Activated CD4-positive, alpha-beta T cell treated with anti-CD3 and anti-CD28 coated beads for 1 hour (primary cell): ENCODE measurements at places on chromosomes 5 and 9.

- DNase-seq, result no peak
Observed at GRCh38 chr5:151685749-151686673, 704 bp downstream of the SPARC start.

DNA sequence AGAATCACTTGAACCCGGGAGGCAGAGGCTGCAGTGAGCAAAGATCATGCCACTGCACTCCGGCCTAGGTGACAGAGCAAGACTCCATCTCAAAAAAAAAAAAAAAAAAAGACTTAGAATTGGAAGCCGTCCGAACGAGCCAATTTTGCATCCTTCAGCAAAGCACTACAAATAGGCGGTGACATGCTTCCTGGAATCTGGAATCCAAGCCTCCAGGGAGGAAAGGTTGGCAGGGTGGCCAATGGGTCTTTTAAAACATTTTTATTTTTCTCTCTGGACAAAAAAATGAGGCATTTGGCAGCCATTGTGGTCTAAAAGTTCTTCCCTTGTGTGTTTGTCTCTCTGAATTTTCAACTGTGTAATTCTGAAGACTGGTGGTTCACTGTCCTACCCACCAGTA lies 26.4 kb downstream of the GGTA1 start:
- DNase-seq, result no peak

- no peak for DNase-seq
Observed at GRCh38 chr5:171562822-171563221, 143.4 kb downstream of the FGF18 start.

DNA sequence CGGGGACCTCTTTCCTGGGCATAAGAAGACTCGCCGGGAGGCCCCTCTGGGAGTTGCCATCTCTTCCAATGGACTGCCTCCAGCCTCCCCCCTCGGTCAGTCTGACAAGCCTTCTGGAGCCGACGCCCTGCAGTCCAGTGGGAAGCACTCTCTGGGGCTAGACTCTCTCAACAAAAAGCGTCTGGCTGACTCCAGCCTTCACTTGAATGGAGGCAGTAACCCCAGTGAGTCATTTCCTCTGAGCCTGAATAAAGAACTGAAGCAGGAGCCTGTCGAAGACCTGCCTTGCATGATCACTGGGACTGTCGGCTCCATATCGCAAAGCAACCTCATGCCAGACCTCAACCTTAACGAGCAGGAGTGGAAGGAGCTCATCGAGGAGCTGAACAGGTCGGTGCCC lies 28.4 kb upstream of the LTC4S start:
- DNase-seq, result no peak

- DNase-seq, result no peak
Observed at GRCh38 chr9:33186457-33187168, 19.5 kb upstream of the B4GALT1 start.

GRCh38 chr9:110133608-110134210 lies 74.2 kb downstream of the C9orf152 start:
- no peak for DNase-seq

DNA sequence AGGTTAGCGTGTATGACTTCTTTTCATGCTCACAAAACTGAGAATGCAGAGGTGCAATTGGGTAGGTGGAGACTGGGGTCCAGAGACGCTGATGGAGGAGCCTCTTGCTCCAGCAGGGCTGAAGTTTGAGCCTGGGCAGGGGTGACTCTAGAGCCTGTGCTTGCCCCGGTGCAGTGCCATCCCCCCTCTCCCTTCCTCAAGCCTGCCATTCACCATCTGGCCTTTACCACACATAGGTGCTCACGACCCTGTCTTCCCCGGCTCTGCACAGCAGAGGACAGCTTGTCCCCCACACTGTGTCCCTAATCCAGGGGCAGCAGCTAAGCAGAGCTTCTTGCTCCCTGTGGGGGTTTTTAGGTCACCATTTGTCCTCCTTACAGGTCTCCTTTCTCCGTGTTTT lies 86.5 kb downstream of the DAP start:
- no peak for DNase-seq

- no peak for DNase-seq
Observed at GRCh38 chr9:93676310-93677047, 100.1 kb downstream of the PHF2 start.

- DNase-seq, result no peak
Observed at GRCh38 chr5:34699155-34700077, 43.3 kb downstream of the RAI14 start.

GRCh38 chr5:176878906-176879662 lies 20.1 kb downstream of the HK3 start:
- no peak for DNase-seq

- no peak for DNase-seq
Observed at GRCh38 chr5:34487159-34487879, 168.8 kb upstream of the RAI14 start.

GRCh38 chr9:132299221-132299620 lies 55.6 kb downstream of the SETX start:
- no peak for DNase-seq

DNA sequence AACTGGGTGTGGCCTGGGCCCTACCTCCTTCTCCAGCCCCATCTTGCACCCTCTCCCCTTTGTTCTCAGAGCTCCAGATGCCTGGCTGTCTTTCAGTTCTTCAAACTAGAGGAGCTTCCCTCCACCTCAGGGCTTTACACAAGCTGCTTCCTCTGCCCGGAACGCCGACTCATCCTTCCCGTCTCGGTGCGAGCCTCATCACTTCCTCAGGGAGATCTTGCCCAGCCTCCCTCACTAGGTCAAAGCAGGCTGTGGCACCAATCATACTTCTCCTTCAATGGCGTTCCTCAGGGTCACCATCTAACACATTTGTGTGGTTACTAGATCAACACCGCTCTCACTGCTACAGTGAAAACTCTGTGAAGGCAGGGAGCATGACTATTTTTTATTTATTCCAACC lies 56.2 kb upstream of the ZSWIM6 start:
- DNase-seq, result no peak
